SK-N-MC (cell line): ENCODE measurements at places on chromosomes 1 and 21.

DNA sequence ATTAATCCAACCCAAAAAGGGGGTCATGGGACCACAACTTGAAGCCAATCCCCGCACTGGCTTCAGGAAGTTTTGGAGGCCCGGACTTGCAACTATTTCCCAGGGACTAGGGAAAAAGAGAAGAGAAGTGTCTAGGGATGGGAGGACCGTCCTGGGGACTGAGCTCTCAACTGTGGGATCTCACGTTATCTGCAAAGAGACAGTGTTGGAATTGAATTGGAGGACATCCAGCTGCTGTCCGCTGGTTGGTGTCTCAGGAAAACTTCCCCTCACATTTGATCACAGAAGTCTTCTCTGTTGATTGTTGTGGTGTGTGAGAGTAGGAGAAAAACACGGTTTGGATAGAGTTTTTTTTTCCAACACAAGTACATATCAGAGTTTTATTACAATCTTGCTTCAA is 46.2 kb upstream of the CITED4 start:
- no peak for DNase-seq

DNA sequence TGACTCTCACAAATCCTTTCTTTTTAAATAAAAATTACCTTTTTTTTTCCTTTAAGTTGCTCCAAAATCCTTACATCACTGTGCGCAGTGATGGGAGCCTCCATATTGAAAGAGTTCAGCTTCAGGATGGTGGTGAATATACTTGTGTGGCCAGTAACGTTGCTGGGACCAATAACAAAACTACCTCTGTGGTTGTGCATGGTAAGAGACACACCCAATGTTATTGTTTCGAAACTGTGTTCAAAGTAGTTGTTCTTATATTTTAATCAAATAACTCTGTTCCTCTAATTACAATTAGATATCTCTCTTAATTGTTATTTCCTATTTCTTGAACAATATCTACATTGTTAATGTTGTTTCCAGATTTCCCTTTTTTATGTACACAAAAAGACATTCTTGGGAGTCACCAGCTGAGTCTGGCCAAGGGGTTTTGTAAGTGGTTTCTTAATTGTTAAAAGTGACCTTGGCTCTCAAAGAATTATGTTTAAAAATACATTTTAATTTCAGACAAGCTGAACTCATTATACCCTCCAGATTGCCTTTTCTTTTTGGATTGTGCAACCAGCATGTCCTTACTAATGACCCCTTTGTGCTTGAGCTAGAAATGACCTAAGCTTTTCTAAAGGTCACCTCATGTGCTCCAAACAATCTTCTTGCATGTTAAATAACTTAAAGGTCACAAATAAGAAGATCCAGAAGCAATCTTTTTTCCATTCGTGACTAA is 250.1 kb downstream of the HMCN1 start:
- DNase-seq = no peak

GRCh38 chr1:933603-933940 is 9.8 kb downstream of the SAMD11 start:
- no peak for DNase-seq

- DNase-seq = no peak
These were observed 25.7 kb upstream of the KCNK1 start for GRCh38 chr1:233587958-233588799.

- no peak for DNase-seq
These were observed 535.0 kb downstream of the AJAP1 start for GRCh38 chr1:5189384-5189783.

- no peak for DNase-seq
These were observed 1.0 kb upstream of the PERM1 start for GRCh38 chr1:982765-983436.

DNA sequence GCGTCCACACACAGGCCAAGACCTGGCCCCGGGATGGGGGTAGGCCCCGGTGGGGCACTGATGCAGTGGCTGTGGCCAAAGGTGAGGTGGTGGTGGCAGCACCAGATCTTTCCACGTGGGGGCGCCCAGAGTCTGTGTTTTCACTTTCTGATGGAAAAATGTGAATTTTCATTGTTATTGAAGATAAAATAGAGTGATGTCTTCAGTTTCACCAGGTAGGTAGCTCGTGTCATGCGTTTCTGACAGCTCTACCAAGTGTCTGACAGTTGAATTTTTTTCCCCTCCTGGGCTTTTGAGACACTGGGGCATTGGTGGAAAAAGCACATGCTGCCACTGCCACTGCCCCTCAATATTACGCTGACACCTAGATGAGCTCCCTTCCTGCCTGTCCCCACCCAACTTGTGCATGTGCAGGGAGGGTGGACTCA is 40.0 kb upstream of the MAGOH start:
- DNase-seq = no peak
